ENCODE measurements at places on chromosomes 16 and 17. TPM values are rescaled to one million over a fixed set of nuclear protein-coding genes. Genes with fewer than 3 reads are reported as not detected.

The LGALS9C gene
- total RNA-seq = not detected

The NAA60 gene
- 16.6 TPM for total RNA-seq

The PRDM7 gene
- total RNA-seq = not detected

The SLC16A6 gene
- total RNA-seq = 0.17 TPM

The UNC13D gene
- 1.8 TPM for total RNA-seq

The MLYCD gene
- 3.4 TPM for total RNA-seq

The CACNG4 gene
- not detected for total RNA-seq

The CDK5RAP3 gene
- 106 TPM for total RNA-seq

The CFAP119 gene
- 0.91 TPM for total RNA-seq

The TLCD3B gene
- 0.10 TPM for total RNA-seq

The SOCS1 gene
- 2.3 TPM for total RNA-seq

The WFDC1 gene
- total RNA-seq = 25.1 TPM

The CES3 gene
- 0.39 TPM for total RNA-seq

The TRAPPC2L gene
- 29.0 TPM for total RNA-seq

The BICDL2 gene
- 0.40 TPM for total RNA-seq

The TBC1D3H gene
- total RNA-seq = not detected

The TNFRSF13B gene
- total RNA-seq = not detected

Data from smooth muscle cell of the pulmonary artery (primary cell).